ENCODE measurements at places on chromosomes 13 and 19.

GRCh38 chr19:15166700-15167099 is 34.1 kb downstream of the NOTCH3 start:
- peak; percentile 17 for DNase-seq

DNA sequence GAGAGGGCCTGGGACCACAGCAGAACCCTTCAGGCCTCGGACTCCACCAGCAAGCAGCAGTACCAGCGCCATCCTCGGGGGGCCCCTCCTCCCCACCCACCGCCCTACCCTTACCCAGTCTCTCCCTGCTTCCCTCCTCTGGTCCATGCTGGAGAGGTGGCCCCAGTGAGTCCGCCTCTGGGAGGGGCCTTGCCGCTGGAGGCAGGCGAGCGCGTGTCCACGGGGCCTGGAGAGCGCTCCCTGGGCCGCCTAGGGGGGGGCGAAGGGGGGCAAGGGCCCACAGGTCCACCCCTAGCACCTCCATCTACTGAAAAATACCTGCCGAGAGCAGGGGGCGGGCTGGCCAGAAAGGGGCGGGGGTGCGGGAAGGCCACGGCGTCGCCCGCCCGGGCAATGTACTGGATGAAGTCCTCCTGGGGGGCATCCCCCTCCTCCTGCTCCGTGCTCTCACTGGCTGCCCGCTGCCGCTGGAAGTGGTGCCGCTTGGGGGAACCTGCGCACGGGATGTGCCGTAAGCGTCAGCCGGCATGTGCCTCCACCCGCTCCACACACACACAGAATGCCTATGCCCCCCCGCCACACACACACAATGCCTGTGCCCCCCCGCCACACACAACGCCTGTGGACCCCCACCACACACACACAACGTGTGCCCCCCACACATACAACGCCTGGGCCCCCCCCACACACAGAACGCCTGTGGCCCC is 6.9 kb downstream of the CBARP start:
- DNase-seq: peak; percentile 71

DNA sequence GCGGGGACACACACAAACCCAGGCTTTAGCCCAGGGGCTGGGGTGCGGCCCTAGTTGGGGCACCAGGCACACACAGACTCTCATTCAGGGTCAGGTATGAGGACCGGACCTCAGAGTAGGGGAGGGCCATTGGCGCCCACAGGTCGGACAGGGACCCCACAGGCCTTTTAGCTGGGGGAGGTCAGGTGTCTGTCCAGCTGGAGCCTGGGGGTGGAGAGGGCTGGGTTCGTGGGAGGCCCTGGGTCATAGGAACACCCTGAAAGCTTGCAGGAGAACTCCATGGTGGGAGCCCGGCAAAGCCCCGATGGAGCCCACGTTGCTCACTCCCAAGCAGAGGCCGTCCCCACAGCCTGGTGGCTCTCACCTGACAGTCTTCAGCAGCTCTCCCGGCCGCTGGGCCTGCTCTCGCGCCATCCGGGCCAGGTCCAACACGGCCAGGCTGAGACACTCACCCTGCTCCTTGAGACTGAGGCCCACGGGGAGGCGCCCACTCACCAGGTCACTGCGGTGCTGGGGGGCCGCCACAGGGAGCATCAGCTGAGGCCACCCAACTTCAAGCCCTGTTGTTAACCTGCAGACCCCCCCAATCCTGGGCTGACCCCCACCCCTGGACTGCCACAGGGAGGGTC is 5.0 kb downstream of the JAK3 start:
- DNase-seq: no peak

DNA sequence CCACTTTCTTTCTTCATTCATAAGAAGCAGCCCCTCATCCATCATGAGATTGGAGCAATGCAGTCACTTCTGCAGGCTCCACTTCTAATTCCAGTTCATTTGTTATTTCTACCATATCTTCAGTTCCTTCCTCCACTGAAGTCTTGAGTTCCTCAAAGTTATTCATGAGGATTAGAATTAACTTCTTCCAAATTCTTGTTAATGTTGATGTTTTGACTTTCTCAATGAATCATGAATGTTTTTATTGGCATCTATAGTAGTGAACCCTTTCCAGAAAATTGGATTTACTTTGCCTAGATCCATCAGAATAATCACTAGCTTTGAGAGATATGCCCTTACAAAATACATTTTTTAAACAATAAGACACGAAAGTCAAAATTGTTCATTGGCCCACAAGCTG is 2567.7 kb upstream of the PCDH20 start:
- DNase-seq: no peak

- no peak for DNase-seq
Measured at GRCh38 chr19:3586707-3587346, 1.5 kb downstream of the GIPC3 start.

- DNase-seq: no peak
Measured at GRCh38 chr13:110351636-110352420, 44.7 kb downstream of the COL4A2 start.

GRCh38 chr19:47363758-47364531 is 14.8 kb downstream of the DHX34 start:
- peak; percentile 38 for DNase-seq

- no peak for DNase-seq
Measured at GRCh38 chr13:62250501-62251201, 835.0 kb upstream of the PCDH20 start.

DNA sequence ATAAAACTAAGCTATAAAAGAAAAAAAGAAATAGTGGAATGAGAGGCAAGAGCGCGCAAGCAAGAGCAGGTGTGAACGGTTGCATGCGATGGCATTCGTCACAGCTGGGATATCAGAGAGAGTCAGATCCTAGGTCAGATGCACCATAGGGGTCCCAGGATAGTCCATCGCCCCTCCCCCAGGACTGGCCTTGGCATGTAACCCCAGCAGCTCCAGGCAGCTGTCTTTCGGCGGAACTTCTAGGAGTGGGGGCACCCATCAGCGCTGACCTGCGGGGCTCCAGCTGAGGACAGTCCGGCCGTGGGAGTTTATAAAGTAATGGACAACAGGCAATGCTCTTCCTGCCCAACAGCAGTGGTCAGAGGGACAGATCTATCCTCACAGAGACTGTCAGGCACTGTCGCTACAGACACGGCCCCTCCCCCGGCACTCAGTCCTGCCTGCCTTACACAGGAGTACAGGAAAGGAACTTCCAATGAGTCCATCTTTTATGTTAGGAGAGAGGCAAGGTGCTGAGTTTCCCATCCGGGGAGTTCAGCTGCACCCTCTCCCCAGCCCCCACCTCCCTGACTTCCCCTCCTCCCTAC is 1.4 kb downstream of the SIAH3 start:
- DNase-seq: no peak

GRCh38 chr13:94322925-94323763 is 156.3 kb downstream of the DCT start:
- DNase-seq: no peak

GRCh38 chr13:109938255-109938936 is 152.0 kb upstream of the IRS2 start:
- no peak for DNase-seq

DNA sequence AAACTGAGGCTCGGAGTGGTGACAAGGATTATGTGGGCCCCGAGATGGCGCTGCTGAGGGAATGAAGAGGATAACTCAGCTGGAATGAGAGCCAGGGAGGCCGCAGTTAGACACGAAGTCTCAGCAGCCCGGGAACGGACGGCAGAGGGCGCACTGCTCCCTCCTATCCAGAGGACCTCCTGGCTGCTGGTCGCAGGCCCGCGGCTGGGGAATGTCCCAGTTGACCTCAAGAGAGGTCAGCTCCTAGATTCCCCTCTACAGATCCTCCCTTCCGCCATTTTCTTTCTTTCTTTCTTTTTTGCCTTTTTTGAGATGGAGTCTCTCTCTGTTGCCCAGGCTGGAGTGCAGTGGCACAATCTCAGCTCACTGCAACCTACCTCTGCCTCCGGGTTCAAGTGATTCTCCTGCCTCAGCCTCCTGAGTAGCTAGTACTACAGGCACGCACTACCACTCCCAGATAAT is 24.1 kb upstream of the ASPDH start:
- DNase-seq: peak; percentile 98

GRCh38 chr13:41428155-41428554 is 29.2 kb upstream of the RGCC start:
- no peak for DNase-seq

Data from ELF-1 (cell line).